Progenitor cell of endocrine pancreas (in vitro differentiated cells): ENCODE measurements at places on chromosomes 5 and 9. TPM values are rescaled to one million over a fixed set of nuclear protein-coding genes. Genes with fewer than 3 reads are reported as not detected.

Gene GRM6
- total RNA-seq = not detected in 2 replicates

Gene SWI5
- total RNA-seq = 18.8 and 20.7 TPM in 2 replicates

Gene TAF11L10
- total RNA-seq = not detected in 2 replicates

GRCh38 chr5:148858547-148858946 is 32.1 kb downstream of the ADRB2 start:
- DNase-seq = no peak
- H3K27ac ChIP-seq = no peak overlapping the region
- no peaks in the 10 kb centered on the region for H3K4me1 ChIP-seq
- peaks cover 16% of the 10 kb centered on the region for H3K27me3 ChIP-seq

DNA sequence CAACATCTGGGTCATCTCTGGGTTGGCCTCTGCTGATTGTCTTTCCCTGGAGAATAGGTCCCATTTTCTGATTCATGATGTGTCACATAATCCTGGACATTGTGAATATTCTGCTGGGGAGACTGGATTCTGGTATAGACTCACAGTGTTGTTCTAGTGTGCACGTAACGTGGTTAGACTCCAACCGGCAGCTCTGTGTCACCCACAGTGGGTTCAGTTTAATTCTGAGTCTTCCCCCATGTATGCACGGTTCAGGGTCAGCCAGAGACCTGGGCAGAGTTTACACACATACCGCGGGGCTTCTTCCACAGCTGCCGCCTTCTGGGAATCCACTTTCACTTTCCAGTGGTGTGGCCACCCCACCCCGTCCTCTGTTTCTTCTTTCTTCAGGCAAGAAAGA is 38.0 kb upstream of the LRRC14B start:
- peaks cover 38% of the 10 kb centered on the region for H3K36me3 ChIP-seq
- no peak overlapping the region for H3K4me3 ChIP-seq
- DNase-seq = no peak
- no peaks in the 10 kb centered on the region for H3K27me3 ChIP-seq
- H3K27ac ChIP-seq = no peak overlapping the region
- no peaks in the 10 kb centered on the region for H3K4me1 ChIP-seq

DNA sequence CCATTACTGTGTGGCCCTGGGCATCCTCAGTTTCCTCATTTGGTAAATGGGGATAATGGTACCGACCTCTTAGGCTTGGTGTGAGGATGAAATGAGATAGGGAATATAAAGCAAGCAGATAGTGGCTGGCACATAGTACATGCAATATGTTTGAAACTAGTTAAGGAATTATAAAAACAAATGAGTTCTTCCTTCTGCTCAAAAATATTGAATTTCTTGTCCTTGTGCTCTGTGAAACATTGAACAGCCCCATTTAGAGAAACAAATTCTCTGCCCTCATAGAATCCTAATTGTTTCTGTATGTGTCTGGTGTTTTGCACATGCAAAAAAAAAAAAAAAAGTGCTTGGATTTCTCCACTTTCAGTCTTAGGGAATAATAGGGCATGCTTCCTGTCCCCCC is 39.7 kb downstream of the PTCD2 start:
- H3K4me1 ChIP-seq = no peaks in the 10 kb centered on the region
- H3K27me3 ChIP-seq = no peaks in the 10 kb centered on the region
- no peak for DNase-seq
- H3K4me3 ChIP-seq = no peak overlapping the region
- H3K27ac ChIP-seq = no peak overlapping the region

- H3K27ac ChIP-seq = no peak overlapping the region
- DNase-seq = no peak
- H3K4me1 ChIP-seq = peaks cover 7% of the 10 kb centered on the region
- no peaks in the 10 kb centered on the region for H3K36me3 ChIP-seq
These were observed 4.7 kb upstream of the TOR2A start for GRCh38 chr9:127739614-127740330.

DNA sequence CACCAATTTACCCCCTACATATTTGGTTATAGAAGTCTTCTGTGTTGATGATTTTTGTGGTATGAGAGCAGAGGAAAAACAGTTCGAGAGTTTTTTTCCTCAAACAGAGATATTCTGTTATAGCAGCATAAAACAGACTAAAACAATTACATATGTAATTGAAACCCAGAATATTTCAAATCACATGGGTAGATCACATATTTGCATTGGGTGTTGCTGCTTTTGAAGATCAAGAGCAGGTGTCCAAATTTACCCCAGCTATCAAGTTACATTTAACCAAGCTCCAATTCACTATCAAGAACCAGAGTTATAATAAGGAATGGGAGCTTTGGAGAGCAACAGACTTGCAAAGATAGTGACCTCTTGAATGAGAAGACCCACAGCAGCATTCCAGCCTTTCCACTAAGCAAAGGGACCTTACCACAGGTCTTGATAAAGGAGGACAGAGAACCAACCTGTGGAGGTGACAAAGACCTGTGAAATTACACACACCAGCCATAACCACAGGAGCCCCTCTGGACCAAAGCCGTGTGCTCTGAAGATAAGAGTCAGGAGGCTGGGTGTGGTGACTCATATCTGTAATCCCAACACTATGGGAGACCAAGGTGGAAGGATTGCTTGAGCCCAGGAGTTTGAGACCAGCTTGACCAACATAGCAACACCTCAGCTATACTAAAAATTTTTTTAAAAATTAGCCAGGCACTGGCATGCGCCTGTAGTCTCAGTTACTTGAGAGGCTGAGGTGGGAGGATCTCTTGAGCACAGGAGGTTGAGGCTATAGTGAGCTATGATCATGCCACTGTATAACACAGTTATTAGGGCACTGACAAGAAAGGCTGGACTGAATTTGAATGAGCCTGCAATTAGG is 4.0 kb upstream of the CCL28 start:
- DNase-seq = no peak
- H3K36me3 ChIP-seq = no peaks in the 10 kb centered on the region
- no peaks in the 10 kb centered on the region for H3K27me3 ChIP-seq
- H3K27ac ChIP-seq = no peak overlapping the region
